H4 (cell line): ENCODE measurements at places on chromosomes 11 and 22.

DNA sequence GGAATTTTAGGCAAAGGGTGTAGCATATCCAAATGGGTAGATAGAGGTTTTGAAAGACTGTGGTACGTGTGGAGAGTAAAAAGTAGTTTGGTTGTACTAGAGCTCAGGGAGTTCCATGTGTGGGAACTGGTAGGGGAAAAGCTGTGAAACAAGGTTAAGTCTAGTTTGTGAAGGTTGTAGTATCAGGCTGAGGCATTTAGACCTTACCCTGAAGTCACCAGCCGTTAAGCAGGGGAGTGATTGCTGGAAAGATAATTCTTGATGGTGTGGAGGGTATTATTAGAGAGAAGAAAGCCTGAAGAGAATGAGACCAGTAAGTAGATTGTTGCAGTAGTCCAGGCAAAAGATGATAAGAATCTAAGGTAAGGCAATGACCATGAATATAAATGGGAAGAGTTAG lies 68.0 kb downstream of the RNF169 start:
- no peak for DNase-seq

DNA sequence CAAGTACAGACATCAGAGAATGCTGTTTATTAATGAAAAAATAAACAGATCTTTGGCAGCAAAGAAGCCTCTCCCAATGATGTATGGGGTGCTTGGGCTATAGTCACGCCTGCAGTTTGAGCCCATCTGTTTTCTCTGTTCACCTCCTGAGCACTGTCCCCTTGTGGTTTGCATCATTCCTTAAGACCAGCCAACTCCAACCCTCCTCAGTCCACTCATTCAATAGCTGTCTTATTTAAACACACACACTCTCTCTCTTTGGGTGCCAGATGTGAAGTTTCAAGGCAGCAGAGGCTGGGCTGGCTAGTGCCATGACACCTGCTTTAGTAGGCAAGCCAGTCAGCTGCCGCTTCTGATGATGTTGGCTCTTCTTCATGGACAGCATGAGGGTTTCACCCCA lies 58.1 kb downstream of the POLD3 start:
- no peak for DNase-seq

DNA sequence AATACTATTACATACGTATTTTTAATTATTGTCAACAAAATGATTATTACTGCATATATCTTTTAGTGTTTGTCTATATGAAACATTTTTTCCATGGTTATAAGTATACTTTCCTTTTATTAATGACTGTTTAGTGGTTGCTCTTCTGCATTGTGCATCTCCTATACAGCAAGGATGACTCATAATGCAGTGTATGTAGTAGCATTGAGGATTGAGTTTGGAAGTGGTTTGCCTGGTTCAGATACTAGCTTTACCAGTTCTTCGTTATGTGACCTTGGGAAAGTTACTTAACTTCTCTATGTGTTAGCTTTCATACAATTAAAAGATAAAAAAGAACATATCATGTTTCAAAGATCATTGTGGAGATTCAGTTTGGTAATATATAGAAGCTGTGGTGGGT lies 44.1 kb downstream of the CHORDC1 start:
- DNase-seq = no peak

GRCh38 chr11:27563201-27563600 lies 56.6 kb upstream of the LIN7C start:
- DNase-seq = no peak

DNA sequence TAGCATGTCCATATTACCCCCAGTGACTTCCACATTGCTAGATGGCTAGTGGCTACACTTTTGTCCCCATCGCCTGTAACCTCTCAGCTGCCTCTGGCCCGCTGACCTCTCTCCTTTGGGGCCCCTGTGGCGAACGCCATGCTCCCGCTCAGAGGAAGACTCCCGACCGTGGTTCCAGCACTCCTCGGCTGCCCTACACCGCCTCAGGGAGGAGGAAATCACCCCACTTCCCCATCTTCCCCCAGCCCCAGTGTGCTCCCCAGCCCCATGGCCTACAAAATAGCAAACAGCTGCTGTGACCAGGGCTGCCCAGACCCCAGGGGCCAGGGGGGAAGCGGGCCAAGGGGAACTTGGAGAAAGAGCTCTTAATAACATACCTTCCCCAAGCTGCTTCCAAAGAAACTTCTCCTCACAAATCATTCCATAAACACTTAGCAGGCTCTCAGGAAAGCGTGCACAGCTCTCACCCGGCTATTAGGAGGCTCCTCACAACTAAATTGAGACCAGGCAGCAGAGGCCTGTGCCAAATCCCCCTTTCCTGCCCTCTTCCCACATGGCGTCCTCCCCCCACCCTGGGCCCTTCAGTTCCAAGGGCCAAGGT lies 63.5 kb upstream of the WNT11 start:
- no peak for DNase-seq

DNA sequence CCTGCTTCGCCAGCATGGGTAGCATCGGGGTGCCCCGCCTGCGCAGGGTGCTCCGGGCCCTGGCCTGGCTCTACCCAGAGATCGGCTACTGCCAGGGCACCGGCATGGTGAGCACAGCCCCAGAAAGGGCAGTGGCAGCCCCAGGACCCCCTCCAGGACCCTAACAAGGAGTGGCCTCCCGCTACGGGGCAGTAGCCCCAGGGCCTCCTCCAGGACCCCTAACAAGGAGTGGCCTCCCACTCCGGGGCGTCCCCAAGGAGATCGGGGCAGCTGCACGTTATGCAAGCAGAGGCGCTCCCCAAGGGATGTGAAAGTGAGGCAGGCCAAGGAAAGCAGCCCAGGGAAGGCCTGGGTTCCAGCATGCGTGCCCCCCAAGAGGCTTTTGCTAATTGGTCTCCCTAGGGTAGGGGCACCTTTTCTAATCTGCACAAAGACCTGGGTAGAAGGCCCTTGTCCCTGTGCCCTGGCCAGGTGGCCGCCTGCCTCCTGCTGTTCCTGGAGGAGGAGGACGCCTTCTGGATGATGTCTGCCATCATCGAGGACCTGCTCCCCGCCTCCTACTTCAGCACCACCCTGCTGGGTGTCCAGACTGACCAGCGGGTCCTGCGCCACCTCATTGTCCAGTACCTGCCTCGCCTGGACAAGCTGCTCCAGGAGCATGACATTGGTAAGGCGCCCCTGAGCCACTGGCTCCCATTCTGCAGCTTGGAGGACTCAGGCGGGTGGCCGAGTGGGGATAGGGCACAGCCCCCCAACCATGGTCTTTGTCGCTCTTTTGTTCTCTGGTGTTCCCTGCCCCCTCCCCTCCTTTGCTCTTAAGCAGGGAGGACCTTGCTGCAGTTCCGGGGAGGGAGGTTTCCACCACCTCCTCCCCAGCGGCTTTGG lies 35.0 kb downstream of the SGSM3 start:
- DNase-seq = no peak

DNA sequence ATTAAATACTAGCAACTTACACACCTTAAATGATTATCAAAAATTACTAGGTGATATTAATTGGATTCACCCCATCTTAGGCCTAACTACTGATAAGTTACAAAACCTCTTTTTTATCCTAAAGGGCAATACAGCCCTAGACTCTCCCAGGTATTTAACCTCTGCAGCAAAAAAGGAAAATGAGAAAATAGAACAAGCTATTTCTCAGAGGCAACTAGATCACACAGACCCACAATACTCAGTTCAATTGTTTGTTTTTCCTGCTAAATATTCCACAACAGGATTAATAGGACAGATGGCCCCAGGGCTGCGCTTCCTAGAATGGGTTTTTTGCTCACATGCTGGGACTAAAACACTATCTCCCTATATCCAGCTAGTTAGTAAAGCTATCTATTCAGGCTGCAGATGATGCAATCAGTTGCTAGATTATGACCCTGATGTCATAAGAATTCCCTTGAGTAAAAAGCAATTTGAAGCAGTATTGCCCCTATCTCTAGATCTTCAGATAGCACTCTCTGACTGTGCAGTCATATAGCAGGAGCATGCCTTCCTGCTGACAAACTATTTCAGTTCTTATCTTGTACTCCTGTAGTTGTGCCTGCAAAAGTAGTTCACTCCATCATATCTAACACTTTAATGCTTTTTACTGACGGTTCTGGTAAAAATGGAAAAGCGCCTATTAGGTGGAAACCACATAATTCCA lies 1595.5 kb upstream of the TENM4 start:
- DNase-seq = no peak
